GM12892 (cell line): ENCODE measurements at places on chromosomes 16 and 17.

DNA sequence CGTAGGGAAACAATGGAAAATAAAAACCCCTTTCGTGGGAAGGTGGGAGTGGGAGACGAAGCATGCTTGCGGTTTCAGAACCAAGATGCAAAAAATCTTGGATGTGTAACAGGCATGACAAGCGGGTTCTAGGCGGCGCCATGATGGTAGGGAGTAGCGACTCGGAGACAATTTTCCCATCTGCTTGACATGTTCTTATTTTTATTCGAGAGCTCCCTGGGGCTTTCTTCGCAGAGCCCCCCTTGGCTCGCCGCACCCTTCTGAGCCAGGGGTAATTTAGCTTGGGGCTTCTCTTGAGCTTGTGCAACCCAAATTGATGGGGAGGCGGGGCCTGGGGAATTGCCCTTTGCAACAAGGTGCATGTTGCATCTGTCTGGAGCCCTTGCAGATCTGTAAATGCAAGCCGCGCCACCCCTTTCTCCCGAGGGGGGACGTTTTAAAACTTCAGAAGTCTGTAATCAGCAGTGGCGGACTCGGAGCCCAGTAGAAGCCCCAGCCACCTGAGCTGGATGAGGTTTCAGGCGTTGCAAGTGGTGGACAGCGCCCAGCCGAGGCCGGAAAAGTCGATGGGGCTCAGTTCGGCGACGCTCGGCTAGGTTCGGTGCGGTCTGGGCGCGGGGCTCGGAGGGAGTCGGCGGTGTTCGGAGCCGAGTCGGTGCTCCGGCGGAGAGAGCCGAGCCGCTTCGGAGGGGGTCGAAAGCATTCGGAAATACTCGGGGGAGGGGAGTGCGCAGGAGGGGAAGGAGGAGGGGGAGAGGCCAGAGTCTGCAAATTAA, 2.9 kb downstream of the GNAO1 start:
- DNase-seq: no peak

DNA sequence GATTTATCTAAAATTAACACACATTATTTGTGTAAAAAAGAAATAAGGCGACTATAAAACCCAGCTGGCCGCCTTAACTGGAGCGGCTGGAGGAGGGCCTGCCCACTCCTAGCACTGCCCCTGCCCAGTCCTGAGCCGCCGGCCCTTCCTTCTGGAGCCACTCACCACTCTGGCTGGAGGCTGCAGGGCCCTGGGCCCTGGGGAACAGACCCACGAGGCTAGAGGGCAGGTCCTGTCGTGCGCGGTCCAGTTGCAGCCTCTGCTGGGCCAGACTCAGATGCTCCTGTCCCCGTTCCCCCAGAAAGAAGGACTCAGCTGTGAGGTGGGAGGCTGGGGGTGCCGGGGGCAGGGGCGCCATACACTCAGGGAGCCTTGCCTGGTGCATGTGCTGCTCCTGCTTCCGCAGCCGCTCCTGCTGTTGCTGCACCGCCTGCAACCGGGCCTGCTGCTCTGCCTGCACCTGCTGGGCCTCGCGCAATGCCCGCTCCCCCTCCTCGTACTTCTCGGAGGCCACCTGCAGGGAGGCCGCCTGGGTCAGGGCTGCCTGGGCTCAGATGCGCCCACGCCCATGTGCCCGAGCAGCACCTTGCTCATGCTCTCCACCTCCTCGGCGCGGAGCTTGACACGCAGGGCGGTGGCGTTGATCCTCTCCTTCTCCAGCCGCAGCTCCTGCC, 9.0 kb upstream of the MRPL38 start:
- no peak for DNase-seq

DNA sequence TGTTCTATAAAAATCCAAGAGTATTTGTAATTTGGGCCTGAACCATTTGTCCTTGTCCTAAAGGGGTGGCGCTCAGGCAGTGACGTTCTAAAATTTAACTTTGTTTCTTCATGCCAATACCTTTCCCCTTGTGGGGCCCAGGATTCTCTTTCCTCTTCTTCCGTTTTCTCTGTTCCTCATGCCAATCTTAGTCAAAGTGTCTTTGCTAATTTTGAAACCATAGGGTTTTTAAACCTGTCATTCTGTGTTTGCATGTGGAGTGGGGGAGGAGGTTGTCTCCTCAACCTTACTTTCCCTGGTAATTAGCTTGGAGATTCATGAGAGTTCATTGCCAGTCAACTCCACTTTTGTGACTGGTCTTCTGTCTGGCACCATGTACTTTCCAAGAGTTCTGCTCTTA, 337.1 kb downstream of the MAF start:
- no peak for DNase-seq

- DNase-seq: no peak
These were observed 26.3 kb upstream of the ABCA3 start for GRCh38 chr16:2366660-2367309.

DNA sequence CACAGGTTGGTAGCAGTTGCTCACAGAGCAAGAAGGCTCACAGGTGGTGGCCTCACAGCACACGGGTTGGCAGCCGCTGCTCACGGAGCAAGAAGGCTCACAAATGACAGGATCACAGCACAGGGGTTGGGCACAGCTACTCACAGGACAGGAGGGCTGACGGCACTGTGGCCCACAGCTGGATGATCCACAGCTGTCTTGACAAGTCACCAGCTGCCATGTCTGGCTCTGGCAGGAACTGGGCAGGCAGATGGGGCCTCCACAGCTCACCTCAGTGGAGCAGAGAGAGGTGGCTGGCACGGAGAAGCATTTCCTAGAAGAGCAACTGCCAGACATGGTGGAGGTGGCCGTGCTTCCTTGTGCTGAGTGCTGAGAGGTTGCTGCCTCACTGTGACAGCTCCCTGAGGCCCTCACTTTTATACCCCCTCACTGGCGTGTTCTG, at the start of gene KRTAP16-1:
KRTAP16-1 (minus strand) TSS at position 392 of the 442 bp plus-strand sequence; CDS start at position 336, 56 bp downstream.
- no peak for DNase-seq

GRCh38 chr17:21677911-21678310, 14.4 kb upstream of the KCNJ18 start:
- DNase-seq: no peak

DNA sequence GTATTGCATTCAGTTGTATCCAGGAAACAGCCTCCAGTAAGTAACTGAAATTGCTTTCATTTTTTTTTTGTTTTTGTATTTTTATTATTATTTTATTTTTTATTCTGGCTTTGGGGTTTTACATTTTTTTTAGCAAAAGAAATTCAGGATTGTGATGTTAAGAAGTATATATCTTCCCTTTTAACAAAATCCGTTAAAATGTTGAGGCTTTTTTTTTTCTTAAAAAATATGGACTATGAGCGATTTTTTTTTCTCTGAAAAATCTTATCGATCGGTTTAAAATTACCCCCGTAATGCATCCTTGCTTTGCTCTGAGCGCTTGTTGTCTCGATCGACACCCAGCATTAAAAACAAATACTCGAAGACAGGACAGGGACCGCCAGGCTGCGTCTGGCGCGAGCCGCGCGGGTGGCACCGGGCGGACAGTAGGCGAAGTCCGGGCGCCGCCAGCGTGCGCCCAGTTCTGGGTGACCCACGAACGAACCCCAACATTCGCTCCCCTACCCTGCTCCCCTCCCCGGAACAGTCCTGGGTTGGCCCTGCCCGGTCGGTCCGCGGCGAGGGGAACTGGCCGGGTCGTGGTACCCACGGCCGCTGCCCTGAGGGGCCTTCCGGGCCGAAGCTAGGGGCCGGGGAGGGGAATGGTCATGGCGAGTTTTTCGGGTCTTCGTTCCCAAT, 482 bp downstream of the BAHCC1 start:
- DNase-seq: no peak

GRCh38 chr16:84048270-84048669, 5.7 kb upstream of the SLC38A8 start:
- no peak for DNase-seq

DNA sequence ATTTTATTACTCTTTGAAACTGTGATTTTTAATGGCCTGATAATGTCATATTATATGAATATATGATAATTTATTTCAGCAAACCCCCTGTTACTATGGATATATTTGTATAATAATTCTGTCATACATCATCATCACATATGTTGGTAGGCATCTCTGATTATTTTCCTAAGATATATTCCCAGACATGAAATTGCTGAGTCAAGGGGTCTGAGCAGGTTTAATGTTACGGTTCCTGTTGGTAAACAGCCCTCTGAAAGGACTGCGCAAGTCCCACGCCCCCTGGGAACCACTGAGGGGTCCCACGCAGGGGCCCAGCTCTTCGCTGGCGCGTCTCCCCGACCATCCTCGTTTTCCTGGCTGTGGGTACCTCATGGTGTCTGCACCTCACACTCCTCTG, 24.2 kb downstream of the SLC13A5 start:
- no peak for DNase-seq

DNA sequence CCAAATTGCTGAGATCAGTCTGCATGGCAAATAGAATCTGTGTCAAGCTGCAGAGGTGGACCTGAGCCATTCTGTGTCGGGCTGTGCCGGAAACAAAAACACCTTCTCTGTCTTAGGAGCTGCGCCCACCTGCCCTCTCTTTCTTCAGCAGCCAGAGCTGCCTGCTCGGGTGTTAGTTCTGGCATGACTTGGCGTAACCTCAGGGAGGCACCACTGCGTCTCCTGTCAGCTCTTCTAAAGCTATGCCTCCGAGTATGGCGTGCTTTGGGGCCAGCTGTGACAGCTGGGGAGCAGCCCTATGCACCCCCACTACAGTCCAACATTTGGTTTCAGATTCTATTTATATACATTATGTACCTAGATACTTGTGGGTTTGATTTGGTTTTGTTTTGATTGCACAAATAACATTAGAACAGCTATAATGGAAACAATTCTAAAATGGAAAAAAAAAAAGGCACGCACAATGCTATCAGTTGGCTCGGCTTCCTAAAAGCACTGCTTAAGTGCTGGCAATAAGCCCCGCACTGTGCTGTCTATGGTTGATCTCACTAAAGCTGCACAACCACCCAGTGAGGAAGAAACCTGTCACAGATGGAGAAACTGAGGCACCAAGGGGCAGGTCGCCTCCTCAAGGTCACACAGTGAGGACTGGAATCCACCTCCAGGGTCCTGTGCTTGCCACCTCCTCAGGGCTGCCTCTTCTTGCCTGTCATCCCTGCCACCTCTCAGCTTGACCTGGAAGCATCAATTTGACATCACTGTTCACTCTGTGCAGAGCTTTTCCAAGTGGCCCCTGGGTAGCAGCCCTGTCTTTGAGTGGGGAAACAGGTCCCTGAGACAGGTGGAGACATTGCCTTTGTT, 18.7 kb upstream of the ADGRG1 start:
- peak; percentile 70 for DNase-seq

GRCh38 chr17:81612172-81612970, 24.5 kb downstream of the NPLOC4 start:
- no peak for DNase-seq

DNA sequence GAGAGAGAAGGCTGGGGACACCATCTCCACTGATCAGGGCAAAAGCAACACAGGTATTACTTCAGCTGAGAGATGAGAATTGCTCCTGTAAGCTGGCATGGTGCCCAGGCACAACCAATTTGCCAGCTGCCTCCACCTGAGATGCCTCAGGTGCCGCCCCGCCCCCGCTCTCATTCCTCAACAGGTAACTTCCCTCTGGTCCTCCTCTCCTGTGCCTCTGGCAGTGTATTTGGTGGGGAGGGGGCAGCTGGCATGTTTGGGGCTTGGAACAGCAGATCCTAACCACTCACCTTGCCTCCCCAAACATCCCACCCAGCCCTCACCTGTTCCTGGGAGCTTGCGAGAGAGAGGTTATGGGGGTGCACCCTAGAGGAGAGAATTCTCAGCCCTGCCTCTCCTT, 2.9 kb upstream of the SRCIN1 start:
- DNase-seq: no peak

DNA sequence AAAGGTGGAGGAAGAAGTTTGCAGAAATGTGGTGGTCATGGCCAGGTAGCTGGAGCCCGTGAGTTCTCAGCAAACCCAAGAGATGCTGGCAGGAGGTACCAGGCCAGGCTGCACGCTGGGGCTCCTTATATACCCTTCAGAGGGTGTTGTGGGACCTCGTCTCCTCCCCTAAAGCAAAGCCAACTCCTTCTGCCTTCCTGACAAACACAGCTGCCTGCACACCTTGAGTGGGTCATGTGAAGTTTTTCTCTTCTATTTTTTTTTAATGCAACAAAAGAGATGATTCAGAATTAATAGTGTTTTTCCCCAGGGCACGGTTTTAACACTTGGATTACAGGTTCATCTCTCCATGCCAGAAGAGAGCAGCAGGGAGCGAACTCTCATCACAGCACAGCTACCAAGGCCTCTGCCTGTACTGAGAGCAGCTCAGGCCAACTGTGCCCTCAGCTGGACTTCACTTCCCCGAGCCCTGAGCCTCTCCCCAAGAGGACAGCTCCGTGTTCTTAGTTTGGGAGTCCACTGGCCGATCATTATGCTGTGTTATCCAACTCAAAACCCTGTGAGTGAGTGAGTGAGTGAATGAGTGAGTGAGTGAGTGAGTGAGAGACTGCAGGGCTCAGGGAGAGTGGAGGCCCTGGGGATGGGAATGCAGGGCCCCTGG, at the start of gene KRT15:
KRT15 (minus strand) TSS at position 102 of the 661 bp plus-strand sequence; CDS start at position 39, 63 bp downstream.
- DNase-seq: no peak

- DNase-seq: no peak
These were observed 106.2 kb upstream of the AXIN2 start for GRCh38 chr17:65667656-65668055.

DNA sequence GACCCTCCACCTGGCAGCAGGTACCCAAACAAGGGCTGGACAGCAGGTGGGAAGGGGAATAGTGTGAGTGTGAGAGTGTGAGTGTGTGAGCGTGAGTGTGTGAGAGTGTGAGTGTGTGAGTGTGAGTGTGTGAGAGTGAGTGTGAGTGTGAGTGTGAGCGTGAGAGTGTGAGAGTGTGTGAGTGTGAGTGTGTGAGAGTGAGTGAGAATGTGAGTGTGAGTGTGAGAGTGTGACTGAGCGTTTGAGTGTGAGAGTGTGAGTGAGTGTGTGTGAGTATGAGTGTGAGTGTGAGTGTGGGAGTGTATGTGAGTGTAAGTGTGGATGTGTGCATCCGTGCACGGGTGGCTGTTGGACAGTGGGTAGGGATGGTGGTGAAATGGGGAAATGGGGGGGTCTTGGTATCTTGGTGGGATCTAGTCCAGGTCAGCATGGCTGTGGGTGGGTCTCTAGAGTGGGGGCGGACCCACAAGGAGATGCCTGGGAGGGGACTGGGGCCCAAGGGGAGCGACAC, 408 bp downstream of the ADGRG1 start:
- no peak for DNase-seq

DNA sequence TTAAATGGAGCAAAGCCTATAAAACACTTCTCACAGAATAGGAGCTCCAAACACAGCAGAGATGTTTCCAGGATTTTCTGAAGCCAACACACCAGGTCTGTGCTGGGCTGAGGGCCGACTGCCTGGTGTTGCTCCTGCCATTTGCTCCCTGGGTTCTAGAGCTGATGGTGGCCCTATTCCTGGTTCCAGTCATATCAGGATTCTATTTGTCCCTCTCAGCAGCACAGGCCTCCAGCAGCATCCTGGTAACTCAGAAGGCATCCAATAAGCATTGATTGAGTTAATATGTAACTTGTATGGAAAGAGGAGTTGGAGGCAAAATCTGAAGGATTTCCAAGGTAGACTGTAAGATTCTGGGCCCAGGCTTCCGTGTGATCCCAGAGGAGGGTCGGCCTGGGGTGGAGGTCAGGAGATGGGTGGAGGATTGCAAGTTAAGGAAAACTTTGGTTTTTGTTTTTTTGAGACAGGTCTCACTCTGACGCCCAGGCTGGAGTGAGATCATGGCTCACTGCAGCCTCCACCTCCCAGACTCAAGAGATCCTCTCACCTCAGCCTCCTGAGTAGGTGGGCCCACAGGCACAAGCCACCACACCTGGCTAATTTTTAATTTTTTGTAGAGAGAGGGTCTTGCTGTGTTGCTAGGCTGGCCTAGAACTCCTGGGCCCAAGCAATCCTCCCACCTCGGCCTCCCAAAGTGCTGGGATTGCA, 5.7 kb downstream of the NUPR1 start:
- no peak for DNase-seq

- DNase-seq: no peak
These were observed 48.4 kb downstream of the CENPV start for GRCh38 chr17:16304830-16305229.
